Osteoblast (primary cell): ENCODE measurements at places on chromosomes 12 and 14. TPM values are rescaled to one million over a fixed set of nuclear protein-coding genes. Genes with fewer than 3 reads are reported as not detected.
A peak's percentile ranks its signal among the peaks of the same experiment; 100 is the strongest.

GRCh38 chr14:86296173-86296572 is 766.2 kb downstream of the FLRT2 start:
- no peak overlapping the region for H3K4me3 ChIP-seq
- H3K4me1 ChIP-seq: no peaks in the 10 kb centered on the region
- DNase-seq: no peak
- H3K36me3 ChIP-seq: no peaks in the 10 kb centered on the region
- H3K27me3 ChIP-seq: no peaks in the 10 kb centered on the region
- no peak overlapping the region for H3K27ac ChIP-seq

DNA sequence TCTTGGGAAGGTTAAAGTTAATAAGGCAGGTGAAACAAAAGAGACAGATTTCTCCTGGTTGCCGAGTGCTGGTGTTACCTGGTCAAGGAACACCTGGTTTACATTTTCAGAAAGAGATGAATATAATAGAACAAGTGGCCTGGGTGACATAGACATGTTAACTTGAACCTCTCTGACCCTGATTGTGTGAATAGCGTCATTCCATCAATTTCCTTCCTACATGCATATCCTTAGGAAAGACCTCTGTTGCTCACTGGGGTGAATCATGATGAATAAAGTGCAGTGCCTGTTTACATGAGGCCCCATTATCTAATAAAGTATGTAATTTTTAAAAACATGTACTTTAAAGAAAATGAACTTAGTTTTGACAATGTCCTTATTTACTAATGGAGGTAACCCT is 1822.9 kb upstream of the FLRT2 start:
- H3K27ac ChIP-seq: no peak overlapping the region
- no peaks in the 10 kb centered on the region for H3K36me3 ChIP-seq
- no peaks in the 10 kb centered on the region for H3K27me3 ChIP-seq

DNA sequence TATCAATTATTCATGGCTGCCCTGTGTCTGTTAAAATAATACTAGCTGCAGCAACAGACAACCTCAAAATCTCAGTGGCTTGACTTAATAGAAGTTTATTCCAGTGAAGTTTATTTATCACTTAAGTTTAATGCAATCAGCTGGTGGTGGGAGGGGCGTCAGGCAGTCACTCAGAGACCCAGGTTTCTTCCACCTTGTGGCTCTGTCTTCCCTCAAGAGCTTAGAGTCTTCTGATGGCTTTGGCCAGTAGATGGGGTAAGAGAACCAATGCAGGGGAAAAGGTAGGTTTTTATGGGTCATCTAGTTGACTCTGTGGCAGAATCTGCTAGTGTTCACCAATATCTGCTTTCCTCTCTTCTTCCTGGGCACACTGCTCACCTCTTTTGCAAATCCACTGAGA is 668.9 kb downstream of the AACS start:
- no peaks in the 10 kb centered on the region for H3K36me3 ChIP-seq
- no peaks in the 10 kb centered on the region for H3K4me1 ChIP-seq
- no peaks in the 10 kb centered on the region for H3K27me3 ChIP-seq
- H3K4me3 ChIP-seq: no peak overlapping the region

DNA sequence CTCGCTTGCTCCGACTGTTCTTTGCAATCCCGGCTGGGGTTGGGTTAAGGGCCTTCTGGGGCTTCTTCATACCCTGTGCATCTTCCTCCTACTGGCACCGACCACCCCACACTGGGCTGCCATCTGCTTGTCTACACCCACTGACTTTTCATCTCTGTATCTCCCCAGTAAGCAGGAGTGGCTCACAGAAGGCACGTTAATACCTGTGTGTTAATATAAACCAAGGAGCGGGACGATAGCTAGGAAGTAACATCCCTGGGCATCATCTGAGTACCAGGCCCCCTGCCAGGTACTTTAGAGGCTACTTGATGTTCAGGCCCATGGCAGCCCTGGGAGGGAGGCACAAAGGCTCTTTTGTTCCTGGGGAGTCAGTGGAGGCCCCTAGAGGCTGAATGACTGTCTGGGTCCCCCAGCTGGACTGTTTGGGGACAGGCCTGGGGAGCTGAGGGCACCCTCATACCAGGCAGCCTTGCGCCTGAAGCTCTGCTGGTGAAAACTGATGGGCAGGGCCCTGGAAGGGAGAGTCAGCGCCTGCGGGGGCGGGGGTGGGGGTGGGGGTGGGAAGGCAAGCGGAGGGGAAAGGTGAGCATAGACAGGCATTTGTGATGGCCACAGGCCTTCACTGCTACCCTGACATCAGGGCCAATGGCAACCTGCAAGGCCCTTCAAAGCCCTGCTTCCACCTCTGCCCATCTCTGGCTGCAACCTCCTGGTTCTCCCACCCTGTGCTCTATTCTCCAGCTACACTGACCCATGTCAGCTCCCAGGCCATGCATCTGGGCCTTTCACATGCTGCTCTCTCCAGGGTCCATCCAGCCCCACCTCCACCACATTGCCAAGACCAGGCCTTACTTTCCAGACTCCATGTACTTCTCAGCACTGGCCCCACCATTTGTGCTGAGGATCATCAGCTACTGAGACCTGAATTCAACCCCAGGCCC is 34.2 kb upstream of the DEGS2 start:
- H3K27me3 ChIP-seq: no peaks in the 10 kb centered on the region
- H3K27ac ChIP-seq: peak overlapping the region; percentile 39
- DNase-seq: peak; percentile 80

DNA sequence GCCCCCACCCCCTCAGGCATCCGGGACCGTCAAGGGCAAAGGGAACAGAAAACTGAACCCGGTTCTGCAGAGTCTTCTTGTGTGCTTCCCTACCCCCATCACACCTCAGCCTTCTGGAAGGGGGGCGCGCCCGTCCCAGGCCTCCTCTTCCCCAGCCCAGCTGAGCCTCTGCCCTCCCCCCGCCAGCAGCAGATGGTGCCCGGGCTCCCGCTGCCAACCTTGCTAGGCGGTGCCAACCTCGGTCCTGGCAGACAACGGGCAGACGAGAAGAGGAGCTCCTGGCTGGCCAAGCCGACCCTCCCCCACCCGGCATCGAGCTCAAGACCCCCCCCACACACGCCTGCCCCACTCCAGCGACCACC is 8.7 kb downstream of the STAC3 start:
- H3K4me1 ChIP-seq: peaks cover 31% of the 10 kb centered on the region
- H3K36me3 ChIP-seq: no peaks in the 10 kb centered on the region
- peaks cover 37% of the 10 kb centered on the region for H3K27me3 ChIP-seq
- H3K4me3 ChIP-seq: no peak overlapping the region
- peak; percentile 71 for DNase-seq

- H3K4me3 ChIP-seq: no peak overlapping the region
- DNase-seq: no peak
- H3K4me1 ChIP-seq: no peaks in the 10 kb centered on the region
- peaks cover 8% of the 10 kb centered on the region for H3K27me3 ChIP-seq
- H3K27ac ChIP-seq: no peak overlapping the region
These were observed 64.2 kb downstream of the SPRING1 start for GRCh38 chr12:116673681-116674111.

GRCh38 chr12:4025181-4026019 is 152.2 kb upstream of the PARP11 start:
- peaks cover 1% of the 10 kb centered on the region for H3K4me1 ChIP-seq
- H3K27ac ChIP-seq: no peak overlapping the region
- peaks cover 4% of the 10 kb centered on the region for H3K27me3 ChIP-seq
- DNase-seq: peak; percentile 51

The TPPP2 gene
- not detected in 2 replicates for total RNA-seq

- DNase-seq: no peak
- peaks cover 9% of the 10 kb centered on the region for H3K36me3 ChIP-seq
- H3K4me1 ChIP-seq: peaks cover 10% of the 10 kb centered on the region
- no peak overlapping the region for H3K27ac ChIP-seq
- H3K4me3 ChIP-seq: no peak overlapping the region
These were observed 16.3 kb downstream of the GLTP start for GRCh38 chr12:109863847-109864712.

GRCh38 chr12:52581066-52581465 is 7.4 kb upstream of the KRT74 start:
- DNase-seq: no peak
- H3K4me3 ChIP-seq: no peak overlapping the region
- H3K27ac ChIP-seq: no peak overlapping the region
- peaks cover 28% of the 10 kb centered on the region for H3K27me3 ChIP-seq
- no peaks in the 10 kb centered on the region for H3K4me1 ChIP-seq
- no peaks in the 10 kb centered on the region for H3K36me3 ChIP-seq

- DNase-seq: peak; percentile 71
- no peaks in the 10 kb centered on the region for H3K27me3 ChIP-seq
- no peak overlapping the region for H3K4me3 ChIP-seq
- peak overlapping the region; percentile 59 for H3K27ac ChIP-seq
- peaks cover 15% of the 10 kb centered on the region for H3K4me1 ChIP-seq
These were observed 56.0 kb downstream of the ISCA2 start for GRCh38 chr14:74549588-74549987.

The C12orf76 gene
- 7.6 and 9.4 TPM in 2 replicates for total RNA-seq

- DNase-seq: no peak
- no peaks in the 10 kb centered on the region for H3K4me1 ChIP-seq
- no peak overlapping the region for H3K4me3 ChIP-seq
- H3K27ac ChIP-seq: no peak overlapping the region
These were observed 221.3 kb downstream of the PIK3C2G start for GRCh38 chr12:18482601-18483120.

- H3K36me3 ChIP-seq: peaks cover 4% of the 10 kb centered on the region
- H3K4me1 ChIP-seq: peaks cover 3% of the 10 kb centered on the region
- H3K4me3 ChIP-seq: no peak overlapping the region
- H3K27me3 ChIP-seq: no peaks in the 10 kb centered on the region
These were observed 41.7 kb downstream of the BICD1 start for GRCh38 chr12:32148372-32148771.

DNA sequence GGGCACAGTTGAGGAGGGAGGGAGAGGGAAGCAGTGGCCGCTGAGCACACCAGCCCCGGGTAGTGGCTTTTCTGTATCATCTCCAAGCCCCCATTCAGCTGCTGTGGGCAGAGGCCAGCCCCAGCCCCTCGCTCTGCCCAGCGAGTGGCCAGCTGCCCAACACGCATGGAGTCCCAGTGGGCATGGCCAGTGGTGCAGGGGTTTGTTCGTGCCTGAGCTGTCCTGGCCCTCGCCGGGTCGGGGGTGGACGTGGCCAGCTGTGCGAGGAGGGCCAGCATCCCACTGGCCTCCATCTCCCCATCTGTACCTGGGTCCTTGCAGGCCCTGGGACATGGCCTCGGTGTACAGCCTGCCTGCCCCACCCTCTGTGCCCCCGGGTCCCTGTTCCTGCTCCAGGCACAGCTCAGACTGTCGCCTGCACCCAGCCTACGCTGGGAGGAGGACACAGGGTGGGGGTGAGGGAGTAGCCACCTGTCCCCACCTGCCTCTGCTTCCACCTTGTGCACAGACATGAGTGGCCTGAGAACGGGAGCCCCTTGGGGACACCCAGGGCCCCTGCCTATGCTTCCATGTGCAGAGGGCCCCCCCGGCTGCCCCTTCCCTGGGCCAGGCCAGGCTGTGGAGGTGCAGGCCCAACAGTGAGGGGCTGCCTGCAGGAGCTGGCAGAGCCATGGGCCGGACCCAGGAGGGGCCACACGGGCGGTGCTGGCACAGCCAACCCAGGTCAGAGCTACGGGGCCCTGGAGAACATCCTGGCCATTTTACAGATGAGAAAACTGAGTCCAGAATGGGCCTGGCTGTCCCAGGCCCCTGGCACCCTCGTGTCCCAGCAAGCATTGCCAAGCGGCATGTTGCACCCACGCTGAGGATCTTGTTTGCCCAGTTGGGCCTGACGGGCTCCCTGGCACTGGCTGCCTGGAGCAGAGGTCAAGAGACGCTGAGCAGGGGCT is 4.3 kb downstream of the INF2 start:
- H3K4me3 ChIP-seq: no peak overlapping the region
- H3K27ac ChIP-seq: no peak overlapping the region
- DNase-seq: no peak
- H3K4me1 ChIP-seq: peaks cover 13% of the 10 kb centered on the region
- H3K36me3 ChIP-seq: peaks cover 10% of the 10 kb centered on the region

DNA sequence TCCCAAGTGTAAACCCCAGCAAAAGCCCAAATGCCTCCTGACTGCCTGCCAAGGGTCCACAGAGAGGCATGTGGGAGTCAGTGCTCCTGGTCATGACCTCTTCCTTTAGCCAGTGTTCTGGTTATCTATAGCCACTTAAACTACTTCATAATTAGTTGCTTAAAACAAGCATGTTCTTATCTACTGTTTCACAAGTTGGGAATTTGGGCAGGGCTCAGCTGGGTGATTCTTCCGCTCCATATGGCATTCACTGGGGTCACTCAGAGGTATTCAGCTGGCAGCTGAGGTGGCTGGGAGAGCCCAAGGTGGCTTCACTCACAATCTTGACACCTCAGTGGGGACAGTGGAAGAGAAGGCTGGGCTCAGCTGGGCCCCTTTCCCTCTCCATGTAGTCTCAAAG is 184.0 kb upstream of the RGS6 start:
- peaks cover 6% of the 10 kb centered on the region for H3K4me1 ChIP-seq
- H3K27ac ChIP-seq: no peak overlapping the region
- no peaks in the 10 kb centered on the region for H3K36me3 ChIP-seq
- H3K27me3 ChIP-seq: no peaks in the 10 kb centered on the region
- H3K4me3 ChIP-seq: no peak overlapping the region

The MTRFR gene
- 10.9 and 16.3 TPM in 2 replicates for total RNA-seq

DNA sequence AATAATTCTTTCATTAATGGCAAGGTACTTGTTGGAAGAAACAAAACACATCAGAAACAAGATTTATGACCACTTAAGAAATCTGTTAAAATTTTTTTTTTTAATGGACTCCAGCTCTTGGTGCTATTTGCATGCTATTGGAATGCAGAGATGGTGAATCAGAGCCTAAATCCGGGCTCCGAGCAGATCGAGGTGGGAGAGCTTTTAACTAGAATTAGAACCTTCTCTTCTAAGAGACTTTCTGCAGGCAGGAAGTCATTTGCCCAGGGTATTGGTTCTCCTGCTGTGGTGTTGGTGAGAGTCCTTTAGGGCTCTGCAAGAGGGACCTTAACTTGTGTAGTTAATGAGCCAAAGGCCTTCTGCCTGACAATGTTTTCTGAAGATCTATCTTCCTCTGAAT is 419.4 kb downstream of the SNAPC1 start:
- peaks cover 4% of the 10 kb centered on the region for H3K27me3 ChIP-seq
- DNase-seq: no peak
- no peak overlapping the region for H3K27ac ChIP-seq
- no peaks in the 10 kb centered on the region for H3K36me3 ChIP-seq
- no peak overlapping the region for H3K4me3 ChIP-seq
- no peaks in the 10 kb centered on the region for H3K4me1 ChIP-seq

The GNG2 gene
- total RNA-seq: 7.4 and 9.8 TPM in 2 replicates
